ENCODE measurements at places on chromosomes 2 and 18.

GRCh38 chr2:189580241-189580651, 340 bp downstream of the SLC40A1 start:
- no peaks in the 10 kb centered on the region for H3K27me3 ChIP-seq
- peak overlapping the region; percentile 90 for H3K27ac ChIP-seq
- peaks cover 7% of the 10 kb centered on the region for H3K4me1 ChIP-seq

DNA sequence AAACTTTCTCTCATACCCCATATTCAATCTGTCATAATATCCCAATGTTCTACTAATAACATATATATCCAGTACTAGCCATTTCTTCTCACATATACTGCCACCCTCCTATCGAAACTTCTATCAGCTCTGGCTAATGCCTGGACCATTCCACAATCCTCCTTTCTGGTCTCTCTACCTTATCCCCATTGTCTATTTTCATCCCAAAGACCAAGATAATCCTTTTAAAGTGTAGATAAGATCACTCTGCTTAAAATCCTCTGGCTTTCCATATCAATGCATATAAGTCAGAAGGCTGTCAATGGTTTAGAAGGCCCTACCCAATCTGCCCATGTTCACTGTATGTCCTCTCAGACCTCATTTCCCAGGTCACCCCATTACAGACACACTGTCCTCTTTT, 229.6 kb downstream of the ZEB2 start:
- no peak for DNase-seq
- H3K4me1 ChIP-seq: peaks cover 2% of the 10 kb centered on the region
- H3K27ac ChIP-seq: no peak overlapping the region
- H3K36me3 ChIP-seq: no peaks in the 10 kb centered on the region
- no peak overlapping the region for H3K4me3 ChIP-seq

DNA sequence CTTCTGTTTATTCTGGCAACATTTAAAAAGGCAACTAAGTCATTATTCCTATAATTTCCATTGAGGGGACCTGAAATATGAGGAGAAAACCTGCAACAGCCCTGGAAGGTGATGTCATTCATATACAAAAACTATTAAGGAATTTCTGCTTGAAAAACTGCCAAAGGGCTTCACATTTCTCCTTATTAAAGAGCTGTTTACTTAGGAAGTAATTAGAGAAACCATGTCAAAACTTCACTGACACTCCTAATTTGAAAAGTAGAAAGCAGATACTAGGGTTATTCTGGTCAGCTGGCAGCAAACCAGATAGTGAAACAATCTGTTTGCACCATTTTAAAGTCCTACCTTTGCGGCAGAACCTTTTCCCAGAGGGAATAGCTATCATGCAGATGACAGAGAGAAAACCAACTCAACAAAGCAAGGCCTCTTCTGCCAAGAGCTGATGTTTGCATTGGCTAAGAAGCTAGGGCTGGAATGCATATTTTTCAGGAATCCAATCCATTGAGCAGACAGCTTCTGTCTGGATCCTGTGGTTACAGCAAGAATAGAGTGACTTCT, 592.2 kb upstream of the SYT4 start:
- DNase-seq: no peak
- H3K27ac ChIP-seq: no peak overlapping the region
- H3K27me3 ChIP-seq: no peaks in the 10 kb centered on the region
- H3K36me3 ChIP-seq: no peaks in the 10 kb centered on the region
- H3K4me1 ChIP-seq: no peaks in the 10 kb centered on the region

GRCh38 chr18:39604836-39605235, 2039.2 kb upstream of the CELF4 start:
- H3K4me3 ChIP-seq: no peak overlapping the region
- no peak overlapping the region for H3K27ac ChIP-seq
- DNase-seq: no peak
- H3K36me3 ChIP-seq: no peaks in the 10 kb centered on the region
- no peaks in the 10 kb centered on the region for H3K4me1 ChIP-seq

DNA sequence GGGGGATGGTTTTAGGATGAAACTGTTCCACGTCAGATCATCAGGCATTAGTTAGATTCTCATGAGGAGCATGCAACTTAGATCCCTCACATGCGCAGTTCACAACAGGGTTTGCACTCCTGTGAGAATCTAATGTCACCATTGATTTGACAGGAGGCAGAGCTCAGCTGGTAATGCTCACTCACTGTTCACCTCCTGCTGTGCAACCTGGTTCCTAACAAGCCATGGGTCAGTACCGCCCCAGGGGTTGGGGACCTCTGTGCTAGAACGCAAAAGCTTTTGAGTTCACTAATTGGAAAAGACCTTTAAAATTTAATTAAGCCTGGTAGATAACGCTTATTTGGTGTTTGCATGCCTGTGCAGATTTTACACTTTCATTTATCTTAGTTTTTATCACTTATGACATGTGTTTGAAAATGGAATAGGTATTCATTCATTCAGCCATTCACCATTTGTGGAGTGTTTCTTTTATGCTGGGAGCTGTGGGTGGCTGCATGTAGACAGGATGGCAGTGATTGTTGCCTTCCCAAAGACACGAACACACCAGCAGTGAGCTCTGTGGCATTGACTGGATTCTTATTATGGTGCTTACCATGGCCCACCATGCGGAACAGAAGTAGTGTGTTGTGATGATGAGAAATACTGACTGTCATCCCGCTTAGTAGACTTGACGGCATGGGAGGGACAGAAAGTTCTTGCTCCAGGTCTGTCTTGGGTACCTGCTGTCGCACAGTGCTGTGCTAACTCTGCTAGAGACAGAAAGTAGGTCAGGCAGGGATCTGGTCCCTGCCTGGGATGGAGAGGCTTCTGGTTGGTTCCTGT, 6.4 kb downstream of the RAB31 start:
- no peaks in the 10 kb centered on the region for H3K27me3 ChIP-seq
- H3K4me3 ChIP-seq: no peak overlapping the region
- DNase-seq: no peak
- no peaks in the 10 kb centered on the region for H3K36me3 ChIP-seq
- no peak overlapping the region for H3K27ac ChIP-seq

GRCh38 chr2:48145845-48146452, 239.7 kb upstream of the FBXO11 start:
- H3K36me3 ChIP-seq: no peaks in the 10 kb centered on the region
- H3K4me3 ChIP-seq: no peak overlapping the region
- no peak for DNase-seq
- H3K27ac ChIP-seq: no peak overlapping the region
- H3K4me1 ChIP-seq: no peaks in the 10 kb centered on the region
- H3K27me3 ChIP-seq: no peaks in the 10 kb centered on the region
